ENCODE measurements at places on chromosomes 6 and 20. TPM values are rescaled to one million over a fixed set of nuclear protein-coding genes. Genes with fewer than 3 reads are reported as not detected.

DNA sequence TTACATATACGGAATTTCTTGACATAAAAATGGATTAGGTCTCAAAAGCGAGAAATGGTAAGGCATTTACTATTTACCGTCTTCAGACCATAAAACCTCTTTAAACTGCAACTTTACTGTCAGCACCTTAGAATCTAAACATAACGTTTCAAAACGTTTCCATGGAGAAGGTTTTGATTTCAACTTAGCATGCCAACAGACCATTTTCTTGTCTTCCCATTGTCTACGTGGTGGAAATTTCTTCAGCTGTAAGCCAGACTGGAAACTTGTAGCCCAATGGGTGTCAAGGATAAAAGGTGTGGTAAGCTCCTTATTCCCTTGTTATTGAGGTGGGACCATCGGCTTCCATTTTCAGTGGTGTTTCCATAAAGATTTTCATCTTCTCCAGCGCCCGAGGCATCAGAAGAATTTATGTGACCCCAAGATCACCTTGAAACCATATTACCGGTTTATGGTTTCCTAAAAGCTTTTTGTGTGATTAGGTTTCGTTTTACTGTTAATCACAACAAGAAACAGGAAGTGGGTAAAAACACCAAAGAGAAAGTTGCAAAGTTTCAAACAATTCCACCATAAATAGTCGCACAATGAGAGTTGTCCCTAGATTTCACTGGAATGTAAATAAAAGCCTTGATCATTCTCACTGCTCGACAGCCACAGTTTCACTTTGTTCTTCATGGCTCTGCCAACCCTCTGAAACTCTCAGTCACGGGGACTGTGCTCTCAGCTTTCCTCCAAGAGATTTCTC lies 63.0 kb upstream of the CD2AP start:
- DNase-seq, result peak; percentile 37

DNA sequence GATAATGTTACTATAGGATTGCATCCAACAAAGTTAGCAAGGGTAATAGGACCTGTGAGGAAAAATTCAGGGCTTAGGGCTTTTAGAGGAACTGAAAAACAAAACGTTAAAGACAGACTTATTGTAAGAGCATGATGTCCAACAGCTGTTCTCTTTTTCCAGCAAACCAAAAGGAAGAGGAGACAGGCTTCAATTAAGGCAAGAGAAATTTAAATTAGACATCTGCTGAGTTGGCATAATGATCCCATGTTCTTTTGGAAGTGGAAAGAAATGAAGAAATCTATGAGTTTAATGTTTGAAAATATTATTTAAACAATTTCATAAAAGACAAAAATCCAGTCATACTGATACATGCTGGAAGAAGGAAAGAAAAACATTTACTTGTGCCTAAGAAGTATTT lies 95.7 kb upstream of the HMGCLL1 start:
- DNase-seq, result no peak

- DNase-seq, result no peak
Observed at GRCh38 chr6:84280030-84280429, 52.6 kb upstream of the CEP162 start.

- no peak for DNase-seq
Observed at GRCh38 chr20:60038400-60039008, 80.3 kb downstream of the CDH26 start.

GRCh38 chr6:44304282-44305199 lies 8.6 kb downstream of the AARS2 start:
- peak; percentile 28 for DNase-seq

The MAP7 gene
- total RNA-seq, result 0.49 TPM
